ENCODE measurements at places on chromosomes 1 and 21.
A peak's percentile ranks its signal among the peaks of the same experiment; 100 is the strongest.

DNA sequence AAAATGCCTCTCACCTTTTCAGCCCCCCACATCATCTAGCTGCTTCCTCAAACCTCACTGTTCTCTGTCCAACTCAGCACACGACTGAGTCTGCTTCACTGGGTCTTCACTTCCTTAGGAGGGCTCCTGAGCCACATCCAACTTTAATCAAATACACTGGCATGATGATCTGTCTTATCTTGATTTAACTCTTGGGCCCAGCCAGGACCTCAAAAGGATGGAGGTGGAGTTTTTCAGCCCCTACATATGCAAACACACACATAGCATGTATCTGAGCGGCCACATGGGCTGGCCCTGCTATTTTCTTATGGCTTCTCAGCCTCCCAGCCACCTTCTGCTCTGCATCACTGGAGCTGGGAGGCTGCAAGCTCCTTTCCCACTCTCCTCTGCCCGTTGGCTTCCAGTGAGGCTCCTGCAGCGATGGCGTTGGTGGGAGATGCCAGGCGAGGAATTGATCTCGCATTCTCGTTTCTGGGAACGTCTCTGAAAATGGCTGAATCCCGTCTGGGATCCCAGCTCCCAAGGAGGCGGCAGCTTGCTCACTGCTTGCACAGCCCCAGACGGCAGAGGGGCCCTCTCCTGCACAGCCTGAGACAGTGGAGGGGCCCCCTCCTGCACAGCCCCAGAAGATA is 1.8 kb upstream of the PRXL2B start:
- DNase-seq, result no peak

GRCh38 chr1:16998589-16998988 is 13.1 kb downstream of the ATP13A2 start:
- no peak for DNase-seq

GRCh38 chr1:63590166-63590560 is 3.0 kb upstream of the PGM1 start:
- DNase-seq, result no peak

- peak; percentile 63 for DNase-seq
Measured at GRCh38 chr1:18883636-18884418, 18.5 kb downstream of the ALDH4A1 start.

- no peak for DNase-seq
Measured at GRCh38 chr1:30130099-30130498, 593.3 kb downstream of the MATN1 start.

GRCh38 chr1:54653036-54653435 is 11.4 kb downstream of the MROH7 start:
- DNase-seq, result no peak

DNA sequence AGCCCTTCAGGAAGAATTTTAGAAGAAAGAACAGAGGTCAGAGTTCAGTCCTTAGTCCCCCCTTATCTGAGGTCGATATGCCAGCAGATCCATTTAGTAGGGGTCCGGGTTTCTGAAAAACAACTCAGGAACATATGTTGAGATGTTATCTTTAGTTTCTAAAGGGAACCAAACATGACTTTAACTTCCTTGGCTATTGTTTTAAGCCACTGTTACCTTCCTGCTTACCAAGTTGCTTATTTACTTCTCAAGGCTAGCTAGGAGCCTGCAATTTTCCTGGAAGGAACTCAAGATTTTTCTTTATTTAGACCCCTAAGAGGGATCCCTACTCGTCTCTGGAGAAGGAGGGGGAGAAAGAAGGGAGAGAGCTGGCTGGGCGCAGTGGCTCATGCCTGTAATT is 54.3 kb downstream of the KCNC4 start:
- no peak for DNase-seq

DNA sequence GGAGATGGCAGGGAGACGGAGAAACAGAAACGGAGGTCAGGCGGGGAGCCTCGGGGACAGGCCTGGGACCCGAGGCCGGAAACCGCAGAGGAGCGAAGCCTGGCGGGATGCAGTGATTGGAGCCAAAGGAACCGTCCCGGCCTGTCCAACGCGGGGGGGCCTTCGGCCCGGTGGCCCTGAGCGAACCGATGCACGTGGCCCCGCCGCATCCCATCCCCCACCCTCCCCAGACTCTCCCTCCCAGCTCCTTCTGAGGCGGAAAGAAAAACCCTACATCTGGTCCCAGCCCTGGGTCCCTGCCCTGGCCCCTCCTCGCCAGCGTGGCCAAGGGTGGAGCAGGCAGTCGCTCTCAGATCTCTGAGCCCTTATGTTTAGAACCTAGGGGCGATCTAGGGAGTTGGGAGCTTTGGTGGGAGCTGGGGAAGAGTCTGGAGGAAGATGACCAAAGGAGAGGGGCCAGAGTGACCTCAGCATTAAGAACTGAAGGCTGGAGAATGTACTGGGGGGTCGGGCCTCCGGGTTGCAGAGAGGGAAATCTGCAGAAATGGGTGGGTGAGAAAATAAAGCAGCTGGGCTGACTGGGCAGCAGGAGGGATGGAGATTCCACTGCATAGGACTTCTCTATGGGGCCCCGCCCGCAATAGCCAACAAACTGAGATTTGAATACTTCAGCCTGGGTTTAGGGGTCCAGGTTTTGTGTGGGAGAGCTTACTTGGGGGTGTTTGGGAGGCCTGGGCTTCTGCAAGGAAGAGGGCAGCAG is 1.5 kb upstream of the CRABP2 start:
- DNase-seq, result no peak

GRCh38 chr1:1946540-1946939 is 27.5 kb upstream of the TMEM52 start:
- no peak for DNase-seq

- no peak for DNase-seq
Measured at GRCh38 chr1:155005076-155006011, 2.7 kb downstream of the ZBTB7B start.

GRCh38 chr1:91799863-91800262 is 86.1 kb downstream of the TGFBR3 start:
- peak; percentile 34 for DNase-seq

DNA sequence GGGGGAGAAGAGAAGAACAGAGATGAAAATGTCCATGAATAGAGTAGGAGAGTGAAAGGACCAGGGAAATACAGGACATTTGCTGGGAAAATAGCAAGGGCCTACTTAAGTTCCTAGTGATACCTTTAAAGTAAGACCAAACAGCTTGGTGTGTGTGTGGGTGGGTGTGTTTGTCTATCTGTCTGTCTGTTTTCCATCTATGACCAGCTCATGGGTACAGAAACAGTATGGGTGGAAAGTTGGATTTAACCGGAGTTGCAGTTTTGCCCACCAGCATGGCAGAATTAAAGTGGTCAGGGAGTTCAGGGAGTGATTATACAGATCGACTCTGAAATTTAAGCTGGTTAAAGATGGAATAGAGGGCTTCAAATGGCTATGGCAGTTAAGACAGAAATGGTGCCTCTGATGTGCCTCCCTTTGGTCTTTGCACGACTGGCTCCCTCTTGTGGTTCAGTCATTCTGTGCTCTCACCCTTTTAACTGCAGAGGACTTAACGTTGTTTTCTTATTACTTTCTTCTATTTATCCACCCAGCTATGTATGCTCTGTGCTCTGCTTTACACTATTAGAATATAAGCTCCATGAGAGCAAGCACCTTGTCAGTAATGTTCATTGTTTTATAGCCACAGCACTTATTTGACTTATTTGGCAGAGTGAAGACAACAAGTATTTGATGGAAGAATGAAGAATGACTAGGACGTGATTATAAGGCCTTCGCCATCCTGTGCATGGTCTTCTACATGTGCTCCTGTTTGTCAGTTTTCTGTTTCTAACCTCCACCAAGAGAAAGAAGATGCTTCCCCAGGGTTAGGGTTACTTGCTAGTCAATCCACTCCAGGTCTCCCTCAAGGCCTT is 72.7 kb upstream of the AK4 start:
- DNase-seq, result peak; percentile 68

DNA sequence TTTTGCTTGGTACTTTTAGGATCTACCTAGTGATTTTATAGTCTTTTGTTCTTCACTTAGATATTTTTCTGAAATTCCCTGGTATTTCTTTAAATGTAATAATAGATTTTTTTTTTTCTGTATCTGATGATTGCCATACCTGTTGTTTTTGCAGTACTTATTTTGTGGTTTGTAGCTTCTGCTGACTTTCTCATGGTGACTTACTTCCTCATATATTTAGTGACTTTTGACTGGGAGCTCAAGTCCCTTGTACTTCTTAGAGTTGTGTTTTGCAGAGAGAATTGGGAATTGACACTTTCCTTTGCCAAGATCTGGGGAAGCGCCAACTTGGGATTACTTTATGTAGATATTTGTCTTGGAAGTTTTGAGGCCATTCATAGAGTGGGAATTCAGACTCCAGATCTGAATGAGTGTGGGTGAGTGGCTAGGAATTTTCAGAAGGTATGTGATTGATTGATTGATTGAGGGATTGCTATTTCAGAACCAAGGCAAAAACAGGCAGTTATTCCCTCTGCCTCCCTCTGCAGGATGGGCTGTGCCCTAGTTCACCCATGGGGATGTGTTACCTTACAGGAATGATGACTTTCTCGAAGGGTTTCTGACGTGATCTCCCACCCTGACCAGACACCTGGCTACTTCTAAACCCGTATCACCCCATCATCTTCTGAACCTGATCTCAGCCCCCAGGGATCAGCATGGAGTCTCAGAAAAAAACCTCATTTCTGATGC is 219.5 kb downstream of the URB2 start:
- no peak for DNase-seq

GRCh38 chr1:181191494-181192040 is 103.1 kb downstream of the IER5 start:
- no peak for DNase-seq

GRCh38 chr1:25617625-25618432 is 1.2 kb downstream of the MAN1C1 start:
- no peak for DNase-seq

DNA sequence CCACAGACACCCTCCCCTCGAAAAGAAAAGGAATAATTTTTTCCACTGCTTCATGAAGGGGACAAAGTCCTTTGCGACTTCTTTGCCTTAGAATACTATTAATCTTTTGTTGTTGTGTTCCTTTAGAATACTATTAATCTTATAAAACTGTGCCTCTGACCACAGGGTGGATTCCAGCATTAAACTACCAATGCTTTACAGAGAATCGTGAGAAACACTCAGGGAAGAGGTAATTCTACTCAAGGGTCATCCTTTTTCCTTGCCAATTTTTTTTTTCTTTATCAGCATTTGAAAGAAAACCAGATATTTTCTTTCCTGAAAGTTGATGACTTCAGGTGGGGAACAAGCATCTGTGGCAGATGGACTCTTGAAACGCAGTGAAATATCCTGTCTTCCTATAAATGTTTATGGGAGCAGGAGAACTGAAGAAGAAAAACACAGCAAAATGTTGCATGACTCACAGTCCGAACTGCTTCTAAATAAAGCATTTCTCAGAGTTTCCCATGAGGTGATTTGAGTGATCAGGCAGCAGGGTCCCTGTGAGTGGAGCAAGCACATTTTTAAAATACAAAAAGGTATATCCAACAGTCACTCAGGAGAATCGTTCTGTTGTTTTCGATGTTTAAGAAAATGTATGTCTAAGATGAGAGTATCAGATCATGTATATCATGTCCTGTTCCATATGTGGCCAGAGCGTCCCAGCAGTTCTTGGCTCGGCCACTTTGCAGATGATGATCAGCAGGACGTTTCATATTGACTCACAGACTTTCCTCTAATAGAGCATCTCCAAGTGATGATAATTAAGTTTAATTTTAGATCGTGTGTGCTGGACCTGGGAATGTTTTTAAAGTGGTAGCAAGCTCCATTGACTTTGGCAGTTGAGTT is 154.2 kb upstream of the RUNX1 start:
- no peak for DNase-seq

- no peak for DNase-seq
Measured at GRCh38 chr21:26954662-26955121, 12.2 kb downstream of the ADAMTS5 start.

DNA sequence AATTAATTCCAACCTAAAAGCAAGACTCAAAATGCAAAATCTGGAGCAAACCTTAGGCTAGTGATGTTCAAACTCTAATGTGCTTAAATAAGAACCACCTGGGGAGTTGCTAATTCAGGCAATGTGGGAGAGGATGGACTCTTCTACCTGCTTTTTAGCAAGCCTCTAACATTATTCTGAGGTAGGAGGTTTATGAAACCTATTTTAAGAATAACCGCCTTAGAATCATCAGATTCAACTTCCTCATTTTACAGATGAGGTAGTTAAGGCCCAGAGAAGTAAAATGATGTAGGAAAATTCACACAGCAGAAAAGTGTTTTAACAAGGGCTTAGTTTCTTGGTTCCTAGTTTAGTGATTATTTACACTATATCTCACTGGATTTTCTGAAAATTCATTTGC is 8.6 kb upstream of the NTNG1 start:
- no peak for DNase-seq

DNA sequence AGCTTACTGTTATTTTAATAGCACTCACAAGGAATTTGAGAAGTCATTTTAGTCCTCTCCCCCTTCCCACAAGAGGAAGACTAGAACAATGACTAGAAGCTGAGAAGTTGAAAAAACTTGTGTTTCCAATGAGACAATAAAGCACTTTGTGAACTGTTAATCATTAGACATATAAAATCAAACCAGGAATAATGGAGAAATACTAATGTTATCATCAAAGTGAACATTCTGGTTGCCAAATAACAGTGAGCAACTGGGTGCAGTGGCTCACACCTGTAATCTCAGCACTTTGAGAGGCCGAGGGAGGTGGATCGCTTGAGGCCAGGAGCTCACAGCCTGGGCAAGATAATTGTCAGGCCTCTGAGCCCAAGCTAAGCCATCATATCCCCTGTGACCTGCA is 54.0 kb upstream of the RASAL2 start:
- no peak for DNase-seq

GRCh38 chr1:7076572-7076971 is 291.3 kb downstream of the CAMTA1 start:
- DNase-seq, result no peak

DNA sequence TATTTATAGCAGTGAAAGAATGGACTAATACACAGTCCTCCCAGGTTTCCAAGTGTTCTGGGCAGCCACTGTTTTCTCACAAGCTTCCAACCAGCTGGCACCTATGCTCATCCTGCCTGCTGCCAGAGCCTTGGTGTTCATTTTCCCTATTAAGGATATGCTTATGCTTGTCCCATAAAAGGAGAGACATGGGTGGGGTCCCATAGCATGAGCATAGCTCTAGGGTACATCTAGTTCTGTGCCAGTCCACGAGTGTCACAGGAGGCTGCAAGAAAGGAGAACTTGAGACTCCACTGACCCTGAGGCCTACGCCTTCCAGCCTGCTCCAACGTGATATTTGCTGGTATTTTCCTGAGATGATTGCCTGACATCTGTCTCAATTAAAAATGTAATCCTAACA is 192.4 kb upstream of the PTGFR start:
- no peak for DNase-seq

DNA sequence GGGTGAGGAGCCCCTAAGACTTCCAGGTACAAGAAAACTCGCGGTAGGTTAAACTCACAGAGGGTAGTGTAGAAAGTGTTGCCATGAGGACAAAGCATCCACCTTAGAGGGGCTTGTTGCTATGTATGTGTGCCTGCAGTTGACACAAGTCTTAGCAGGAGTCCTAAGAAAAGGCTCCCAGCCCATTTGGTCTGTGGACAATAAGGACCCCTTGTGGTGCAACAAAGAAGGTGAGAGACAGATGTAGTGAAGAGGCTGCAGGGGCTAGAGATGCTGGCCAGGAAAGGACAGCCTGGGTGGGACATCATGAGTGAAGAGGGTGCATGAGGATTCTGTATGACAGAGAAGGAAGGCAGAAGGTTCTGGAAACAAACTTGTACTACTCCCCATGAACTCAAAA is 36.3 kb upstream of the IL10 start:
- peak; percentile 61 for DNase-seq

GRCh38 chr1:224450159-224450558 is 15.6 kb upstream of the WDR26 start:
- no peak for DNase-seq

GRCh38 chr1:119808491-119808890 is 2.8 kb downstream of the REG4 start:
- no peak for DNase-seq

All from activated CD4-positive, alpha-beta T cell treated with anti-CD3 and anti-CD28 coated beads, Interleukin-2, amount 50 U/mL, for 16 hours (primary cell).